ENCODE measurements at places on chromosomes 2 and 18.
A peak's percentile ranks its signal among the peaks of the same experiment; 100 is the strongest.

DNA sequence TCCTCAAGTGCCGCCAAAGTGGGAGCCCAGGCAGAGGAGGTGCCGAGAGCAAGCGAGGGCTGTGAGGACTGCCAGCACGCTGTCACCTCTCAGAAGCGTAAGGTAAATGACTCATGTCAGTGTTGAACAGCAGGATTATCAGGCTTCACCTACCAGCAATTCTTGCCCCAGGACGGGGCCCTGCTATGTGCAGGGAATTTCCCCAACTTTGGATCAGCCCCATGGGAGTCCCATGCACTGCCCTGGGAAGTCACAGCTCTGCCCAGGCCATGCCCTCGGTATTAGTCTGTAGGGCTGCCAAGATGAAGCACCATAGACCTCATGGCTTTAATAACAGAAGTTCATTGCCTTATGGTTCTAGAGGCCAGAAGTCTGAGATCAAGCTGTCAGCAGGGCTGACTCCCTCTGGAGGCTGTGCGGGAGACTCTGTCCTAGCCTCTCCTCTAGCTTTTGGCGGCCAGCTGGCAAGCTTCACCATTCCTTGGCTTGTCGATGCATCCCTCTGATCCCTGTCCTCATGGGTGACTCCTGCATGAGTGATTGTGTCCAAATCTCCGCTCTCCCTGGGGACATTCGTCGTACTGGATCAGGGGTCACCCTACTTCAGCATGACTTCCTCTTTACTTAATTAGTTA is 55.9 kb downstream of the TRPM8 start:
- no peak for DNase-seq

DNA sequence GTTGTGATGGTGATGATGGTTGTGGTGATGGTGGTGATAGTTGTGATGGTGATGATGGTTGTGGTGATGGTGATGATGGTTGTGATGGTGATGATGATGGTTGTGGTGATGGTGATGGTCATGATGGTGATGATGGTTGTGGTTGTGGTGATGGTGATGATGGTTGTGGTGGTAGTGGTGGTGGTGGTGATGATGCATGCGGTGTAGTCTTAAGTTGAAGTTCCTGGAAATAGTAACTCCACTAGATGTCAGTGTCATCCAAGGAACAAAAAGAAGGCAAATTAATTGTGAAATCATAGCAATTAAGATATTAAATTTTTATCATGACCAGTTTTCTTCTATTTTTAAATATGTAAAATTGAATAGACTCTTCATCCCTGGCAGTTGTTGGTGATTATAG is 309.2 kb downstream of the AGAP1 start:
- no peak for DNase-seq

- no peak for DNase-seq
Measured at GRCh38 chr18:75439348-75439747, 11.8 kb upstream of the SMIM21 start.

DNA sequence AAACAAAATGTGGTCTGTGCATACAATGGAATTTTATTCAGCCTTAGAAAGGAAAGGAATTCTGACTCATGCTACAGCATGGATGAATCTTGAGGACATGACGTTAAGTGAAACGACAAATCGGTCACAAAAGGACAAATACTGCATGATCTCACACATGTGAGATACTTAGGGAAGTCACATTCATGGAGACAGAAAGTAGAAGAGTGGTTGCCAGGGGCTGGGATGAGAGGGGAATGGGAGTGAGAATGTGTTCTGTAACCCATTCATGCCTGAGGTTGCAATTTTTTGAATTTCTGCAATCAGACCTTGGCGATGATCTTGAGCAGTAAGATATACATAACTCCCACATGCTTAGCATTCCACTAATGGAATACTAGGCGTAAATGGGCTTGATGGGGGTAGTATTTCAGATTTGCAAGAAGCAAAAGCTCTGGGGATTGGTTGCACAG is 22.0 kb downstream of the FHL2 start:
- peak; percentile 84 for DNase-seq

- DNase-seq = peak; percentile 20
Measured at GRCh38 chr18:76351961-76352581, 143.0 kb downstream of the ZNF516 start.

- DNase-seq = no peak
Measured at GRCh38 chr18:65358306-65358705, 392.5 kb upstream of the CDH7 start.

- DNase-seq = no peak
Measured at GRCh38 chr2:25347846-25348245, 6.1 kb upstream of the DNMT3A start.

GRCh38 chr2:14932285-14932684 is 299.8 kb downstream of the LRATD1 start:
- no peak for DNase-seq

- DNase-seq = no peak
Measured at GRCh38 chr2:150856596-150857281, 369.3 kb upstream of the RND3 start.

DNA sequence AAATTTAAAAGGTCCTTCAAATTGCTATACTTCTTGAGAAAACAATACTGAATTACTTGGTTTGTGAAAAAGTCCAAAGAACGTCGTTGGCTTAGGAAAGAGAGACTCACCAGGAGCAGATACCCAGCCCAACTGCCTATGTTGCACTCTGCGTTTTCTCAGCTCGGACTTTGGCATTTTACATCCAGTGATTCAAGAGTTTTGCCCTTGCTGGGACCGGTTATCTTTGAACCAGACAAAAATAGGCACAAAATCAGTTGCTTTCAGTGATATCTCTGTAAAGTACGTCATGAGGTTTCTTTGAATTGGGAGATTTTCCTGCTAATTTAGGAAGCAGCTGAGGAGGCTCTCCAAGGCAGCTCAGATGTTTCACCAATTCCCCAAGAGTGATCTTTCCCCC is 29.3 kb downstream of the FHOD3 start:
- DNase-seq = no peak

DNA sequence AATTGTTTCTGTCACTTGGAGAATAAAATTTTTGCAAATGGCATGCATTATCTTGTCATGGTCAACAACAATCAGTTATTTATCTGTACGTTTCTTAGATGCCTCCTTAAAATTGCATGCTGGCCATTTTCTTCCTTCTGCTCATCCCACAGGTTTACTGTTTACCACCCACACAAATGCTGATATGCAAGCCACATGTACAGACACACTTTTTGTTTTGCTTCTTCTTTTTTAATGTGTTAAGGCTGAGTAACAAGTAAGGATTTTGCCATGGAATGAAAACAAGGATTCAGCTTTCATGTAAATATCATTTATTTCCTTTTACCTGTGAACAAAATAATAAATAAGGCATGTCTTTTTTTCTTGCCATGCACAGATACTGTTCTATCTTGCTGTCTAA is 1077.1 kb upstream of the ZEB2 start:
- no peak for DNase-seq

DNA sequence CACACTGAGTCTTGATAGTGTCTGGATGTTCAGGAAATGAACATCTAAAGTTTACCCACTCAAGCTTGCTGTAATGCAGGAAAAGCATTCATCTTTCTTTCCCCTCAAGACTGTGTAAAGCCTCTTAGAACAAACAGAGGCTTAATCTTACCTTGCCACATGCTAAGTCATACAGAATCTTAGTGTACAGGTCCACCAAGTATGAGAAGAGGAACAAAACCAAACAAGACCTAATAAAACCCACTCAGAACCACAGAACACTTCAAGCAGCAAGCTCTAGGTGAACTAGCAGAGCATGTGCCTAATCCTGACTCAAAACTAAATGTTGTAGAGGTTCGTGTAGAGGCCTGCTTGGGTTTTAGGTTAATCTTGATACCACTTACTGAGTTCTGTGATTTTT is 97.6 kb downstream of the SPTBN1 start:
- no peak for DNase-seq

DNA sequence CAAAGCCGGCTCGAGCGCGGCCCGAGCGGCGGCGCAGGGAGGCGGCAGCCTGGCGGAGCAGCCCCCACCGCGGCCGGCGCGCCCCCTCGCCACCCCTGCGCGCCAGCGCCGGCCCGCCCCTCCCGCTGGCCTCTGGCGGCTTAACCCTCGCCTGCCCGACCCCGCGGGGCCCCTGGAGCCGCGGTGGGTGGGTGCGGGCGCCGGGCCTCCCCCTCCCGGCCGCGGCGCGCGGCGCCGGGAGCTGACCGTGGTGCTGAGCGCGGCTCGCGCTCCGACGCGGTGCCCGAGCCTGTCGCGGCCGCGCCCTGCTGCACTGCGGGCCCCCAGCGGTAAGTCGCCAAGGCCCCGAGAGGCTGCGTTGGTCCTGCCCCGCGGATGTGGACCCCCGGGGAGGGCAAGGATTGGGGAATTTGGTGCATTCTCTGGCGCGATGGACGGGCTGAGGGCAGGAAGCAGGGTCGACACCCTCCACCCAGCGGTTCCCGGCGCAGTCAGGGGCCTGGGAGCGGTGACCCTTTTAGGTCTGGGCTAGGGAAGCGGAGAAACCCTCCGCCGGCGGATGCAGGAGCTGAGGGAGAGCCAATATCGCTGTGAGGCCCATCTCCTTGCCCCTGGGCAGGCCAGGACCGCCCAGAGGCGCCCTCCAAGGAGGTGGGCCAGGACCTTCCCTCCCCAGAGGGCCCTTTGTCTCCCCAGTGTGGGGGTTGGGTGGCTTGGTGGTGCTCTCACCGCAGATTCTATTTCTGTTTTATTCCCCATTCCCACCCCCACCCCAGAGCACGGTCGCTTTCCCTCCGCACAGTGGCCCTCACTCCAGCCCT is 923 bp downstream of the AMER3 start:
- no peak for DNase-seq

GRCh38 chr2:226059961-226060627 is 660.6 kb downstream of the NYAP2 start:
- no peak for DNase-seq

DNA sequence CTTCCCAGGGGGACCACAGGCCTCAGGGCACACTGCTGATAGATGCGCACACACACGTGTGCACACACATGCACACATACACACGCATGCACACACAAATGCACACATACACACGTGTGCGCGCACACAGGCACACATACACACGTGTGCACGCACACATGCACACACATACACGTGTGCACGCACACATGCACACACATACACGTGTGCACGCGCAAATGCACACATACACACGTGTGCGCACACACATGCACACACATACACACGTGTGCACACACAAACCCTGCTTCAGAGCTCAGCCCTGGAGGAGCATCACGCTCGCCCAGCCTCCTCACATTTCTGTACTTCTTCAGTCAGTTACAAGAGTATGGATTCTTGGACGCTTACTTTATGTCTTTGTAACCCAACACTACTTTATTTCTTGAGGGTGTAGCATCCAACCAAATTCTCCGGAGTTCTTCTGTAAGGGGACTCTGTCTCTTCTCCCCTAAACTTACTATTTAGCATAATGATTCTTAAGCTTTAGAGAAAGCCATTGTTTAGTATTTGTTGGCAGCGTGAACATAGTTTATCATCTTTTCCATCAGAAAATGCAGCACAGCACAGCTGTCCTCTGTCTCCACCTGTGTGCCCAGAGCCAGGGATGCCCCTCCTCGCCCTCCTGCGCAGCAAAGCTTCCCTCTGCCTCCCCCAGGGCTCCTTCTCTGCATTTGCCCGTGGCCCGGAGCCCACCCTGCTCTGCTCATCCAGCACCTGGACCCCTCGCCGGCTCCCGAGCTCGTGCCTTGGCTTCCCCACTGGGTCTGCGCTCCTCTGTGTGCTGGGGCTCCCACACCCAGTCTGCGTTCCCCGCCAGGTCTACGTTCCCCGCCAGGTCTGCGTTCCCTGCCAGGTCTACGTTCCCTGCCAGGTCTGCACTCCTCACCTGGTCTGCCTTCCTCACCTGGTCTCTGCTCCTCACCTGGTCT is 74.4 kb upstream of the CTDP1 start:
- DNase-seq = no peak

DNA sequence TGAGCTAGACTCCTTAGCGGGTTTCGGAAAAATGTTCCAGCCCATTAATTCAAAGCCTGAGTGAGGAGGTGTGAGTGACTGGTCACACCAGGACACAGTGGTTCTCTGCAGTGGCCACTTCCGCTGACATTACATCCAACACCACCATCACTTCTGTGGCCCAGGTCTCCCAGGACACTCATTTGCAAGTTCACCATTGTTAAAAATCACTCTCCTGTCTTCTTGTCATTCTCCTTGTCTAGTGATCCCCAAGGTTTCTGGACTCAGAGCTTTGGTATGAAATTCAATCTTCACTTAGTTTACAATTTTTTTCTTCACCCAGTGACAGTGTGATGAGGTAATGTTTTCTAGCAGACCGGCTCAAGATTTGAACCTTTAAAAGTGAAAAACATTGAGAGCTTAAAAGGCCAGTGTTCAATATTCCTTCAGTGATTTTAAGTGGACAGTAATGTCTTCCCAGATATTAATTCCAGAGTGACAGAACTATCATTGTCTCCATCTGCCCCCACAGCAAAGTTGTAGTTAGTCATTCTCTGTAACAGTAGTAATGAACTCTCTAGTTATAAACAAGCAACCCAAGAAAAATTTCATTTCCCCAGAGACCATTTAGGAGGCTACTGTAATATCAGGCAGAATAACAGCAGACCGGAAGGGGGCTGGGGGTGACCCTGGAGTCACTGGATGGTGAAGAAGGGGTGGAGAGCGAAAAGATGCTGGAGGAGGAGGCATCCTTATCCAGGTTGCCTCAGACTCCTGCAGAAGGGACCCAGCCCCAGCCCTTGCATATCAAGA is 164.9 kb downstream of the GFPT1 start:
- DNase-seq = no peak

DNA sequence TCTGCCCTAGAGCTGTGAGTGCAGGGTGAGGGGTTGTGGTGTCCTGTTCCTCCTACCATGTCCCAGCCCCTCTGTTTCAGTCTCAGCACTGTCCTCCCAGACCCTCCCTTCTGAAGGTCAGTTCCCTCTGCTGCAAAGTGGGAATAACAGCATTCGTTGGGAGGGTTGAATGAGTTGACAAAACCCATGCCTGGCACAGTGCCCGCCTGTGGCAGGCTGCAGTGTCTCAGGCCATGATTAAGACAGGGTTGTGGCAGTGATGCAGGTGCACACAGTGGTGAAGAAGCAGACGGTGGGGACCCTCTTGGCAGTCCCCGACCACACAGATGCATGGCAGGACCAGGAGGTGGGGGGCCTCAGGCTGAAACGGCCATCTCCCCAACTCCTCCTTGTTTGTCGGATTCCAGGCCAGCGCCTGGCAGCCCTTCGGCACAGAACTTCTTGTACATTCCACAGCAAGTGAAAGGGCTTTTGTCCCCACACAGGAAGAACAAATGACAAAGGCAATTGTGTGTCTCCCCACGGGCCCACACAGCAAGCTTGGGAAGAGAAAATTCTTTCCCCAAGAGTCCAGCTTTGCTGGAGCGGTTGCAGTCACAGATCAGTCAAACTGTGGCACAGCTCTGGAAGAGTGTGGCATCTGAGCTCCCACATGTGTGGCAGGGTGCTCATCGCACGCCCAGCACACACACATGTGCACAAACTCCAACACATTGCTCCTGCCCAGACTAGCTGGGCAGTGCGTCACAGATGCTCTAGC is 92.0 kb upstream of the MSH2 start:
- DNase-seq = no peak

GRCh38 chr18:37604032-37604431 is 38.4 kb upstream of the CELF4 start:
- no peak for DNase-seq

Measured in non-pigmented ciliary epithelial cell (primary cell).